ENCODE measurements at places on chromosomes 7 and 10.

GRCh38 chr7:3860932-3861331, 559.9 kb downstream of the SDK1 start:
- DNase-seq = no peak

DNA sequence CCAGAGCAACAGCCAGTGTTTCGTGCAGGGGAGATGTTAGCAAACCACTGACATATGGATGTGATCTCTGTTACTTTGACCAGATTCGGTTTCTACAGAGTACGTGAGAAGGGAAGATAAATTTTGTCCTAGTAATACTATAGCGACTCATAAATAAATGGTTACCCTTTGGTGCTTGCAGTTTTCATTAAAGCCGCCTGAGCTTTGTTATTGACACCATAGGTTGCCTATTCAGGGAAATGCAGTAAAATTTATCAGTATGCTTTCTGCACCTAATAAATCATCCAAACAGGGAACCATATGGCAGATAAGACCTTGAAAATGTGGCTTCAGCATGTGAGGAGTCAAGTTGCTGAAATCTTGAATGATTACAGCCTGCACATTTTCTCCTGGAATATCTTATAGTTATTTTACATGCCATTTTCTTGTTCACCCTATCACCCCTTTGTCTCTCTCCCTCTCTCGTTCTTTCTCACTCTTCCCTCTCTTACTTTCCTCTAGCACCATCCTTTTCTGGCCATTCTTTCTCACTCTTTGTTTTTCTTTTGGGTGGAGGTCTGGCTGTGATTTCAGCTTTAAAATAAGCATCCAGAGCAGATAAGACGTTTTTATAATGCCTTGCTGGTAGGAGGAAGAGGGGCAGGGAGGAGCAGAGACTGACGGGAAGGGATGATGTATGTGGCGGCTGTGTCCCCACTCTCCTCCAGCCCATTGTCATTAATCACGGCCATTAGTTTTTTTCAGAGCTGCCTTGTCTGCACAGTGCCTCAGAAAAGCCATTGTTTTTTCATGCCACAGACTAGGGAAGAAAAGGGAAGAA, 182.5 kb downstream of the LRMDA start:
- no peak for DNase-seq

- no peak for DNase-seq
These were observed 13.6 kb downstream of the PNLIPRP2 start for GRCh38 chr10:116634126-116634975.

DNA sequence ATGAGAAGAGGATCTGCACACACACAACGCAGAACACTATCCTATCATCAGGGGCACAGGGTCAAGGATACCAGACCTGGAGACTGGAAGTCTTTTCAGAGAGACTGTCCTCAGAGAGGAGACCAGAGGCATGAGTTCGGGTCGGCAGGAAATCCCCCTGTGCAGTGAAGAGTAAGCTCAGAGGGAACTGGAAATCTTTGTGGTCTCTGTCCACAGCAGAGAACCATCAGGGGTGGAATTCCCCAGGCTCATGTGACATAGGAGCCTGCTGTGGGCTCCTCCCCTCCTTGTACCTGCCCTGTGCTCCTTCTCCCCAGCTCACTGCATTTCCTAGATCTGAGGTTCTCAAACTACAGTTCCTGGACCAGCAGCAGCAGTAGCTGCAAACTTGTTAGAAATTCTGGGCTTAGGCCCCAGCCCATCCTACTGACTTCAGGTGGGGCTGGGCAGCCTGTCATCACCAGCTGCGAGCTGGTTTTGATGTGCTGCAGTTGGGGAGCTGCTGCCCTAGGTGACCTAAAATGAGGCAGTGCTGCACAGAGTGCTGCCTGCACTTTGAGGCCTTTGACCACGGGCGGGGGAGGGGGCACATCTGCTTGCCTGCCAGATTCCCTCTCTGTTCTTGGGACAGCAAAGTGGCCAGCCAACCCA, 2.4 kb downstream of the ZMIZ2 start:
- no peak for DNase-seq

- DNase-seq = no peak
These were observed 4.5 kb upstream of the LMTK2 start for GRCh38 chr7:98102170-98102569.

DNA sequence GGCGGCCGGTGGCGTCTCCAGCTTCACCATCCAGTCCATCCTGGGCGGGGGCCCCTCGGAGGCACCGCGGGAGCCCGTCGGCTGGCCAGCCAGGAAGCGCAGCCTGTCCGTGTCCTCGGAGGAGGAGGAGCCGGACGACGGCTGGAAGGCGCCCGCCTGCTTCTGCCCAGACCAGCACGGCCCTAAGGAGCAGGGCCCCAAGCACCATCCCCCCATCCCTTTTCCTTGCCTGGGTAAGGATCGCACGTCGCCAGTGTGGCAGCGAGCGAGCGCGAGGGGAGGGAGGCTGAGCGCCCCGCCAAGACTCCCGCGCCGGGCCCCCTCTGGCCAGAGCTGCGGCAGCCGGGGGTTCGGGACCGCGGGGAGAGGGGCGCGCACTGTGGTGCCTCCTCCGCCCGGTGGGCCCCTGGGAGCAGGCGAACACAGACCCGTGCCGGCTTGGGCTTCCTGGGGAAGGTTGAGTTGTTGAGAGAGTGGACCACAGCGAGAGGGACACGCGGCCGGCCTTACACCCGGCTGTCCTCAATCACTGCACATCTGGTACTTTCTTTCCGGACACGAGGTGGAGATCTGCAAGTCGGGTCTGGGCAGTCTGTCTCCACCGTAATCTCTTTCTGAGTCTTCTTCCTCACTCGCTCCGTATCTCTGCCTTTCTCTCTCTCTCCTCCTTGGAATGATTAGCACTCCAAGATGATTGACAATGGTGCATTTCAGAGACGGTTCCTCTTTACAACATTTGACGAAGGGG, 652 bp downstream of the HMX2 start:
- no peak for DNase-seq
